Cortex of kidney (tissue), 1 donor: ENCODE measurements at places on chromosomes 2 and 18.

DNA sequence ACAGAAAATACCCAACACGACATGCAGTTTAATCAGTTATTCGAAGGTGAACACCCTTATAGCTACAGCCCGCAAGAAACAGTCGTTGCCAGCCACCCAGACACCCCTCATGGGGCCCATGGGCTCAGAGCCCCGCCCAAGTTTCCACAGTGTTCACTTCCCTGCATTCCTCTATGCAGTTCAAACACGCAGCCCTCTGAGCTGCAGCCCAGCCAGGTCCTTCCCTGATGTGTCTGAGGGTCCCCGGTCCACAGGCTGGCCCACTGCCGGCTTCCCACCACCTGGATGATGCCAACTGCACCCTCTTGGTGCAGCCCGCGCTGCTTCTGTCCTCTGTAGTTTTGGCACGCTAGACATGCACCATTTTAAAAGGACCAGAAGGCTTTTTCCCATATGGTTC lies 87.4 kb downstream of the ZNF516 start:
- DNase-seq = no peak

DNA sequence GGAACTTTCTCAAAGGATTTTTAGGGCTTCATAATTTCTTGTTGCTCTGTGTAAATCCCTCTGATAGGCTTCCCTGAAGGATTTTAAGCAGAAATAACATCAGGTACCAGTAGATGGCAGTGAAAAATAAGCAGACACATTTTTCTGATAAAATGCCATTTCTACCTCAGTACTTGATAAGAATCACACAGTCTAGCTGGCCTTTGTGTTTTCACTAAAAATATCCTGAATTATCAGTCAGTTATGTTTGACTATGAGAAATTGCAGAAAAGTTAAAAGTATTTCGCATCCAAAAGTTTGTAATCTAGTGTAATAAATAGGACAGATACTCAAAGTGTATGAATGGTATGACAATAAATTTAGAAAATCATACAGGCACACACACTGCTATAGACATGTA lies 68.7 kb downstream of the DNAJC10 start:
- no peak for DNase-seq

DNA sequence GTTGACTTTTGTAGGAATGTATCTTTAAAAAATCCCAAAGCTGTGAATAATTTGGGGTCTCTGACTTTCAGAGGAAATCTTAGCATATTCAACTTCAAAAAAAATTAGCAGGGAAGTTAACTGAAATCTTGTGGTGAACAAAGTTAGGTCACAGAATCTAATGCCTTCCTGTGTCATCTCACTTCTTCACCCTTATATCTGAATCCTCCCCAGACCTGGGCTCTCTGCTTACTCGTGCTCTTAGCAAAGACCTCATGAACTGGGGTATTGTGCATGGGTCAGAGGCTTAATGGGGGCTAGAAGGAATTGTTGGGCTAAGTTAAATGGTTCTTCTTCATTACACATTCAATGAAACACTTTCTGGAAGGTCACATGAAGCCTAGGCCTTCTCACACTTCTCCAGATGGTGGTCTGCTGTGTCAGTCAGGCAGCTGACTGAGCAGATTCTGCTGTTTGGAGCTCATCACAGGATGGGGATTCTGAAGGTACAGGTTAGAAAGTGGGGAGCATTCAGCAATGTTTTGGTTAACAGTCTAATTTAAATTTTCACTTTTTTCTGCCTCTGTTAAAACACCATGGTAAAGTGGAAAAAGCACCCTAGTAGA lies 131.3 kb downstream of the SUCLG1 start:
- no peak for DNase-seq

- DNase-seq = no peak
Observed at GRCh38 chr2:33632831-33633230, 33.7 kb upstream of the FAM98A start.

- no peak for DNase-seq
Observed at GRCh38 chr2:1823187-1824169, 79.2 kb upstream of the PXDN start.

DNA sequence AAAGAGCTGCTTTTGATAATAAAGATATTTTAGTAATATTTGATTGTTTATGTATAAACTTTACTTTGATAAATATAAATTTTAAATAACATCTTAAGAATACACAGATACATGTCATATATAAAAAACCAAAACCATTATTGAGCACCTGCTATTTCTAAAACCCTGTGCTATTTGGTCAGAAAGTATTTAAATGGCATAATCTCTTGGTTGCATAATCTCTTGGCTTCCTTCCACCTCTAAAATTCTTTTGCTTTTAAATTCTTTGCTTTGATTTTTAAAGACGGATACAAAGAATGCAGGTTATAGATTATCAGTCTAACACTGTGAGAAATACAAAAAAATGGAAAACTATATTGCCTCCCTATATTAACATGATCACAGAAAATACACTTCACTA lies 36.9 kb downstream of the ACMSD start:
- DNase-seq = no peak

DNA sequence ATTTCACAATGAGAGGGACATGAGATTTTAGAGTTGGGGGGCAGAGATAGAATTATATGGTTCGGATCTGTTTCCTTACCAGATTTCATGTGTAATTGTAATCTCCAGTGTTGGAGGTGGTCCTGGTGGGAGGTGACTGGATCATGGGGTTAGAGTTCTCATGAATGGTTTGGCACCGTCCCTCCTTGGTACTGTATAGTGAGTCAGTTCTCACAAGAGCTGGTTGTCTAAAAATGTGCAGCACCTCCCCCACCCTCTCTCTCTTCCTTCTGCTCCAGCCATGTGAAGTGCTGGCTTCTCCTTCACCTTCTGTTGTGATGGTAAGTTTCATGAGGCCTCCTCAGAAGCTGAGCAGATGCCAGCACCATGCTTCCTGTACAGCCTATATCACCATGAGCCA lies 138.1 kb downstream of the SCG2 start:
- no peak for DNase-seq
